ENCODE measurements at places on chromosomes 2 and 18. TPM values are rescaled to one million over a fixed set of nuclear protein-coding genes. Genes with fewer than 3 reads are reported as not detected.

FBXO15 gene
- total RNA-seq = 0.32 TPM

DNA sequence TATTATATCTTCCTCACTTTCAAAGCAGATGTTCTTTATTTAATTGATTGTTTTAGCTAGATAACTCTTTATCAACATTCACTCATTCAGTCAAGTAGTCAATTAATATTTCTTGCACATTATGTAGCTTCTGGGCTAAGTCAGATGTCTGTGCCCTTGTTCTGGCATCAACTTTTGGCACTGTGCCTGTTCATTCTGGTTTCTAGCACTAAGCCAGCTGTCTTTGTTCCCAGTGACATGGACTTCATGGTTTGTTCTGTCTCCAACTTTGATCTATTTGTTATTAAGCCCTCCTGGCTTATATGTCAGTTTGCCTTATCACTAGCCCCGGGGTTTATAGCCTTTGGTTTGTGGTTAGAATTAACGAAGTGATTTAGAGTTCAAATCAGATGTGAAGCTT, 247.9 kb upstream of the SYT4 start:
- no peak for DNase-seq

GRCh38 chr2:28209261-28209691, 183.4 kb upstream of the FOSL2 start:
- DNase-seq = no peak

GRCh38 chr2:204751472-204751871, 206.2 kb downstream of the PARD3B start:
- no peak for DNase-seq

DNA sequence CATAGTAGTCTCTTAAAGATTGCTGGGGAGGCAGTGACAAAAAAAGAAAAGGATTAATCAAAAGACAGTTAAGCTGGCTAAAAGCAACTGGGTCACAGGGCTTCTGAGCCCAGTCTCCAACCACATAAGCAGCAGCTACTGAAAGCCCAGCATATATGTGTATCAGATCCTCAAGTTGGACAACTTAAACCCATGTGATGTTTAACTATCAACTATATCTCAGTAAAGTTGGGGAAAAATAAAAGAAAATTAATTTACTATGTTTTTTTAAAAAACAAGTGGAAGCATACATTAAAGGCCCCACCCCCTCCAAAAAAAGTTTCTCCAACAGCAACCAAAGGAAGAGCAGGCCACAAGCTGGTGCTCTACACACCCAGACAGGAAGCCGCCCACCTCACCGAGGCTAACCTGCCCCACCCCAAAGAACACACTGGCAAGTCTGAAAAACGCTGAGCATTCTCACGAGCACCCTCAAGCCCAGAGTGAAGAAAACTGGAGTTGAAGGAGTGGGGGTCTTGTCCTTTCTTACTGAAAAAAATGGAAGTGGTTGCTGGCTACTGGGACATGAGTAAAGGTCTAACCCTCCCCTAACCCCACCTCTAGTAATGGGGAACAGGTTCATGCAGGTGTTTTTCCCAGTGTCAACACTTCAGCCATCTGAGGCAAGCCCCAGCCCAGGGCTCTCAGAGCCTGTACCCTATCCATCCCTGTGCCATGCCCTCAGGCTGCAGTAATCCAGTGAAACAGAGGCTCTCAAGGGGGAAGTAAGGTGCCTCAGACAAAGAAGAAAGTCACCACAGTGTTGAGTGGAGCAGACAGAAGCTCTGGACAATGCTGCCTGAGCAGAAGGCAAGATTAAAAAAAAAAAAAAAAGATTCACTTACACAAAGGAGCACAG, 106.3 kb downstream of the GYPC start:
- no peak for DNase-seq

- DNase-seq = no peak
Measured at GRCh38 chr18:75209951-75210258, 692 bp upstream of the TSHZ1 start.

GRCh38 chr18:42474577-42474976, 519.5 kb downstream of the PIK3C3 start:
- no peak for DNase-seq

DNA sequence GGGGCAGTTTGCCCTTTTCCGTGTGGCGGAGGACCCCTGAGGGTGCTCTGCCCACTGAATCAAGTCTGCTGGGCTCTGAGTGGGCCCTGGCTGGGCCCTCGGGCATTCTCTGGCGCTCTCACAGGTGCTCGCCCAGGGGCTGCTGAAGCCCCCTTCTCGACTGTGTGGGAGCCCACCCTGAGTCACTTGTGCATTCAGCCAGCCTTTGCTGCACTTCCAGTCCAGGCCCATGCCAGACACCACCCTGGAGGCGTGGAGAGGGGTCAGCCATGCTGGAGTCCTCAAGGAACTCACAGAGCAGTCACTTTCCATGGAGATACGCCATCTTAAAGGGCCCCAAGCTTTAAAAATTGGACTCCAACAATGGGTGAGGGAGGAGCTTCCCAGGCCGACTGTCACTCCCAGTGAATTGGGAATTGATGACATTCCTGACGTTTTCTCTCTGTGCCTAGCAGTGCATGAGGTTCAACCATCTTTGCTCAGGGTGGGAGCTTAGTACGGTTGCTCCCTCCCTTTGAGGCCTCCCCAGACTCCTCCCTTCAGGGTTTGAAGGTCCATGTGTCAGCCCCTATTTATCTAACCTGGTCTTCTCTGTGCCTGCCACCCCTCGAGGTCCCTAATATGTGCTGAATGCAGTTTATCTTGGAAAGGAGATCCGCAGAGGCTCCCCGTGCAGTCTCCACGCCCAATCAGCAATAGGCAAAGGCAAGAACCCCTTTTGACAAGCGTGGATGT, 71.8 kb upstream of the HS6ST1 start:
- no peak for DNase-seq

All from esophagus squamous epithelium (tissue), 5 donors.